Airway epithelial cell (primary cell): ENCODE measurements at places on chromosomes 16 and 17. TPM values are rescaled to one million over a fixed set of nuclear protein-coding genes. Genes with fewer than 3 reads are reported as not detected.

The PRSS36 gene
- total RNA-seq, result 0.07 TPM in 1 of 2 replicates, not detected in the other

The OGFOD3 gene
- total RNA-seq, result 16.4 and 32.8 TPM in 2 replicates

The GPRC5C gene
- total RNA-seq, result 11.7 and 19.5 TPM in 2 replicates

The C17orf78 gene
- not detected in 2 replicates for total RNA-seq

The MMP2 gene
- total RNA-seq, result 50.8 and 56.6 TPM in 2 replicates

The NAT9 gene
- total RNA-seq, result 22.3 and 24.6 TPM in 2 replicates

The SPOP gene
- 21.9 and 24.9 TPM in 2 replicates for total RNA-seq

The PRRT2 gene
- total RNA-seq, result not detected in 2 replicates

The LRRC46 gene
- total RNA-seq, result 0.21 TPM in 1 of 2 replicates, not detected in the other

The CD19 gene
- not detected in 2 replicates for total RNA-seq

The HLF gene
- total RNA-seq, result 0.28 TPM in 1 of 2 replicates, not detected in the other

The ANKFN1 gene
- total RNA-seq, result 0.05 and 0.07 TPM in 2 replicates

The ZMYND15 gene
- 0.28 TPM in 1 of 2 replicates, not detected in the other for total RNA-seq

The PIK3R6 gene
- total RNA-seq, result 0.07 TPM in 1 of 2 replicates, not detected in the other

The NPIPB13 gene
- total RNA-seq, result 0.21 TPM in 1 of 2 replicates, not detected in the other

The FOXL1 gene
- 2.9 and 4.3 TPM in 2 replicates for total RNA-seq

The EFCAB13 gene
- 0.56 TPM in 1 of 2 replicates, not detected in the other for total RNA-seq

The MYOCD gene
- under 0.01 and 0.07 TPM in 2 replicates for total RNA-seq

The SPATA22 gene
- total RNA-seq, result not detected in 2 replicates

The CCL4 gene
- not detected in 2 replicates for total RNA-seq

The BMERB1 gene
- total RNA-seq, result 4.6 and 8.1 TPM in 2 replicates

The GRAP gene
- total RNA-seq, result 0.05 and 0.07 TPM in 2 replicates

The TMEM219 gene
- total RNA-seq, result 86.8 and 109 TPM in 2 replicates

The ABCC12 gene
- not detected in 2 replicates for total RNA-seq

The RASD1 gene
- total RNA-seq, result 0.42 and 0.85 TPM in 2 replicates

The TMC7 gene
- total RNA-seq, result 1.8 and 3.2 TPM in 2 replicates

The CX3CL1 gene
- total RNA-seq, result 6.7 and 9.9 TPM in 2 replicates

The KRTAP4-1 gene
- not detected in 2 replicates for total RNA-seq

The SCARF1 gene
- 0.07 TPM in 1 of 2 replicates, not detected in the other for total RNA-seq

The ARL2BP gene
- total RNA-seq, result 67.3 and 73.6 TPM in 2 replicates
